Right ventricle myocardium inferior (tissue), 1 donor: ENCODE measurements at places on chromosomes 2 and 18. TPM values are rescaled to one million over a fixed set of nuclear protein-coding genes. Genes with fewer than 3 reads are reported as not detected.

Gene DUSP19
- total RNA-seq, result 12.1 TPM

GRCh38 chr18:77337604-77338003, 88.0 kb downstream of the GALR1 start:
- no peak for DNase-seq

DNA sequence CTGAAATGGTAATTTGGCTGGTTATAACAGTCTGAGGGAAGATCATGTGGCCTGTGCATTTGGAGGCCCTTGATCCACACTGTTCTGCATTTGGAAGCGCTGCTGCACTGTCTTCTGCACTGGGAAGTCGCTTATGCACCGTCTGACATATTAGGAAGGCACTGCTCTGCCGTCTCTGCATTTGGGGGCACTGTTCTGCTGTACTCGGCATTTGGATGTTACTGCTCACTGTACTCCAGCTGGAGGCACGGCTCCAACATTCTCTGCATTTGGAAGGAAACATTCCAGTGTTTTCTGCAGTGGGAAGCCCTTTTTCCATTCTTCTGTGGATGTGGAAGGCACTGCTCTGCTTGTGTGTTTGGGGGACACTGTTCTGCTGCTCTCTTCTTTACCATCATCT, 9.6 kb upstream of the PROM2 start:
- no peak for DNase-seq

DNA sequence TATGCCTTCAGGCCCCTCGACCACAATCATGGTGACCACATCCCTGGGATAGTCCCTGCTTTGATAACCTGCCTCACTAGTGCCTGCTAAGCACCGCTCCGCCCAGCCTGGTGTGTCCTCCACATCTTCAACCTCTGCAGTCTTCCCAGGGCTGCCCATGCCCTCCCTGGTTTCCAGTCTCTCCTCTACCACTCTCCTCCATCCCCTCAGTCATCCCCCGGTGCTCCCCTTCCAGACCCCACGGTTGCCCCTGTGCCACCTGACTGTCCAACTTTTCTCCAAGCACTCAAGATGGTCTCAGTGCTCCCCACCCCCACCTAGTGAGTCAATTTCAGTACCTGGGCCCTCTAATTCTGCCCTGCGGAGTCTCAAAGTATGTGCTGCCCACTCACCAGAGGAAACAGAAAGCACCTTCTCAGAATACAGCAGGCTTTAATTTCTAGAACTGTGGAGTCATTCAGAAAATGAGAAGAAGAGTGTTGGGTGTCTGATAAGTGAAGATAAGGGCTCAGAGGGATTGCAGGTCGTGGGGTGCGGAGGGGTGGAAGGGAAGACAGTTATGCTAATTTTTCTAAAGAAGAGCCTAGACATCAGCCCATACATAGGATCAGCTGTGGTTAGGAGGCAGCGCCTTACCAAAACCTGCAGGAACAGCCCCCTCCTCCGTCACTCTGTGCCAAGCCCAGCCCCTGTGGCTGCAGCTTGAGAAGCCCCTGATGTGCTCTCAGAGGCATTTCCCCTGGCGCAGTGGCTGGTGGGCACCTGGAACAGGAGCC, 53.6 kb upstream of the CAB39 start:
- no peak for DNase-seq

GRCh38 chr18:57748770-57749603, 54.1 kb downstream of the ATP8B1 start:
- no peak for DNase-seq

DNA sequence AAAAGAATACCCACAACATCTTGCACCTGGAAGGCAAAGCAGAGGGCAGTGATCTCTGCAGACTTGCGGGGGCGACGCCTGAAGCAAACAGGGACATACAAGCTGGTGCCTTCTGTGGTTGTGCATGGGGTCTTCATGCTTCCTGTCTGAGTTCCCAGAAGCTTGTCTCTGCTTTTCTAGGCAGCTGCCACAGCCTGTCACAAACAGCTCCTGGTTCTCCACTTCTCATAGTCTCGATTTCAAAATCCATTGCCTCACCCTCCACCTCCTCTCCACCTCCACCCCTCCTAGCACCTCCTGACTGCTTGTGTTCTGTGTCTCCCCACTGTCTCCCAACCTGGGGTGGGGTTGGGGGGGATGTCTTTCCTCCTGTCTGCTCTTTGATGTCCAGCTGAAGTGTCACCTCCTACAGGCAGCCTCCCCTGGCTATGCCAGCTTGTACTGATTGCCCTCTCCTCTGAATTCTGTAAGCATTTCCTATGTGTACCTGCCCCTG, 1.7 kb upstream of the PROC start:
- no peak for DNase-seq
